ENCODE measurements at places on chromosomes 3 and 15.

DNA sequence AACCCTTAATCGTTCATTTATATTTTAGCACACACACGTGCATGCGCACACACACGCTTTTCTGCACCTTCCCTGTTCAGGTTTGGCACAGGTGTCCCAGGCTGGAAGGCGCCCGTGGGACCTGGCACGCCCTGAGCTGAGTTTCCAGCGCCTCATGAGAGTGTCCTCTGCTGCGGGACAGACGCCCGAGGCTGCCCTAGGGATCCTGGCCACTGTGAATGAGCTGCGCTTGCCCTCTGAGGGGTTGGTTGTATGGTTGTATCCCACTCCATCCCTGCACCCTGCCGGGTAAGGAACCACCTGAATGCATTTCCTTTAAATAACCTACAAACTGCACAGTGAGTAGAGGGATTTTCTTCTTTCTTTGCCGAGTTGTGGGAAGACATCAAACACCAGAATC is 12.2 kb upstream of the MEX3B start:
- DNase-seq: no peak

- no peak for DNase-seq
These were observed 86.8 kb downstream of the CCK start for GRCh38 chr3:42179110-42179725.

- DNase-seq: peak; percentile 14
These were observed 1.3 kb upstream of the TWF2 start for GRCh38 chr3:52240059-52240885.

- no peak for DNase-seq
These were observed 161.8 kb upstream of the CBLB start for GRCh38 chr3:106030627-106030963.
